Heart right ventricle (tissue), 16 donors: ENCODE measurements at places on chromosomes 4 and X. TPM values are rescaled to one million over a fixed set of nuclear protein-coding genes. Genes with fewer than 3 reads are reported as not detected.

The ADAM29 gene
- total RNA-seq, result not detected

The F11 gene
- total RNA-seq, result 0.16 TPM

The TSPAN5 gene
- total RNA-seq, result 0.85 TPM

The PCSK1N gene
- 0.40 TPM for total RNA-seq

The CYTL1 gene
- not detected for total RNA-seq

DNA sequence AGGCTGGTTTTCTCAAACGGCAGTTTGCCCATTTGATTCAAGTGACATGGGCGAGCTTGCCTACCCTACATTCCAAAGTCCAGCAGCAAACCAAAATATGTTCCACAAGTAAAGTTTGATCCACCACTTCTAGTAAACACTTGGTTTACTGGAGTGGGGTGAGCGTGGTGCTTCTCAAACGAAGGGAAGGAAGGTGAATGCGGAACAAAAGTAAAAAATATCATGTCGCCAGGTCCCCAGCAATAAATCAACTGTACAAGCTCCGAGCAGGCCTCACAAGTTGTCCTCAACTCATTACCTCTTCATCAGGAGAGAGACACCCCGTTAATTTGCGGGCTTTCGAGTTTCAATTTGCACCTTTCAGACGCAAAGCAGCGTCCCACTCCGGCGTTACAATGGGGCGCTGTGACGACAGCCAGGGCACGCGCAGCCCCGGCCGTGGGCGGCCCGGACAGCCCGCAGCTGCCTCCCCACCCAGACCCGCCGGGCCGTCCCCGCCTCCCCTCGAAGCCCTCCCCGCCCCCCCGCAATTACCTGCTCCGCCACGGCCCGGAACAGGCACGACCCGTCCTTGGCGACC, 1.0 kb downstream of the OTUD4 start:
- H3K4me3 ChIP-seq, result peak overlapping the region; percentile 65
- DNase-seq, result peak; percentile 79
- no peaks in the 10 kb centered on the region for H3K27me3 ChIP-seq
- peak overlapping the region; percentile 99 for H3K27ac ChIP-seq

- no peak for DNase-seq
- no peaks in the 10 kb centered on the region for H3K27me3 ChIP-seq
- H3K4me3 ChIP-seq, result no peak overlapping the region
- H3K4me1 ChIP-seq, result peaks cover 27% of the 10 kb centered on the region
- H3K36me3 ChIP-seq, result no peaks in the 10 kb centered on the region
Observed at GRCh38 chr4:40995850-40996249, 218.5 kb downstream of the APBB2 start.

- no peak for DNase-seq
- H3K4me3 ChIP-seq, result no peak overlapping the region
- no peaks in the 10 kb centered on the region for H3K27me3 ChIP-seq
- no peak overlapping the region for H3K27ac ChIP-seq
Observed at GRCh38 chrX:151183912-151184565, 7.7 kb downstream of the GPR50 start.

DNA sequence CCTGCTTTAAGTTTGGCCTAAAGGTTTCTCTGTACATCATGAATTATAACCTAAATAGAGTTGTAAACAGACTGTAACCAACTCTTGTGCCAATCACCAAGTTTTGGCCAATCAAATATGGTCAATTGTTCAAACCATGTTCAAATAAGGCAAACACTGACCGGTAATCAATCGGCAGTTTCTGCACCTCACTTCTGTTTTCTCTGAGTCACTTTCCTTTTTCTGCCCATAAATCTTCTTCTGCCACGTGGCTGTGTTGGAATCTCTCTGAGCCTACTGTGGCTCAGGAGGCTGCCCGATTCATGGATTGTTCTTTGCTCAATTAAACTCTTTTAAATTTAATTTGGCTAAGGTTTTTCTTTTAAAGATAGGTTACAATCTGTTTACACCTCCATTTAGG, 16.5 kb upstream of the ENPP6 start:
- no peaks in the 10 kb centered on the region for H3K27me3 ChIP-seq
- DNase-seq, result no peak

DNA sequence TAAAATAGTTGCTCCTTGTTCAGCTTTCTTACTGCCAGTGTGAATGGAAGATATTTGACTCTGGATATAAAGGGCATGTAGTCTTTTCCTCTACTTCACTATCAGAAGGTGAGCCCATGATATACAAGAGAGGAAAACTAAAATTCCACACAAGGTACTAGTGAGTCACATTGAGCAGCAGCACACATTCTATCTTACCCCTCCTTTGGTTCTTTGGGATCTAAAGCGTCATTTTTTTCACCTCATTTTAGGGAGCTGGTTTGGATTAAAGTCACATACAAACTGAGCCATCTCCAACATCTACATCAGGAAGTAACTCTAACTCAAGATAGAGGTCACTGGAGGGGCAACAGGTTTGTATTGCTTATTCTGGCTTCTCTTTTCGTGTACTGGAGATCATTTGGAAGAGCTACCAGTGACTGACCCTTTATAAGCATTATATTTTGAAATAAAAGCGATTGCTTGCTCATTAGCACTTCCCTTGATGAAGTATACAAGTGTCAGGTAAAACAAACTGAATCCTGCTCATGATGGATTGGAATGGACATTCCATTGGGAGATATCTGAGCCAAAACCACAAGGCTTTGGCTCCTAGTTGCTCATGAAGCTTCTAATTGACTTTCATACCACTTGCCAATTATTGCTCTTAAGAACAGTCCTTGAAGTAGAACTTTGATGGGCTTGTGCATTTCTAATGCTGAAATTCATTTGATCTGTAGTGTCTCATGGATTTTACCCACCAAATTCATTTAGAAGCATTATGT, 124.1 kb downstream of the SPCS3 start:
- no peak overlapping the region for H3K4me3 ChIP-seq
- no peaks in the 10 kb centered on the region for H3K27me3 ChIP-seq
- no peak overlapping the region for H3K27ac ChIP-seq

DNA sequence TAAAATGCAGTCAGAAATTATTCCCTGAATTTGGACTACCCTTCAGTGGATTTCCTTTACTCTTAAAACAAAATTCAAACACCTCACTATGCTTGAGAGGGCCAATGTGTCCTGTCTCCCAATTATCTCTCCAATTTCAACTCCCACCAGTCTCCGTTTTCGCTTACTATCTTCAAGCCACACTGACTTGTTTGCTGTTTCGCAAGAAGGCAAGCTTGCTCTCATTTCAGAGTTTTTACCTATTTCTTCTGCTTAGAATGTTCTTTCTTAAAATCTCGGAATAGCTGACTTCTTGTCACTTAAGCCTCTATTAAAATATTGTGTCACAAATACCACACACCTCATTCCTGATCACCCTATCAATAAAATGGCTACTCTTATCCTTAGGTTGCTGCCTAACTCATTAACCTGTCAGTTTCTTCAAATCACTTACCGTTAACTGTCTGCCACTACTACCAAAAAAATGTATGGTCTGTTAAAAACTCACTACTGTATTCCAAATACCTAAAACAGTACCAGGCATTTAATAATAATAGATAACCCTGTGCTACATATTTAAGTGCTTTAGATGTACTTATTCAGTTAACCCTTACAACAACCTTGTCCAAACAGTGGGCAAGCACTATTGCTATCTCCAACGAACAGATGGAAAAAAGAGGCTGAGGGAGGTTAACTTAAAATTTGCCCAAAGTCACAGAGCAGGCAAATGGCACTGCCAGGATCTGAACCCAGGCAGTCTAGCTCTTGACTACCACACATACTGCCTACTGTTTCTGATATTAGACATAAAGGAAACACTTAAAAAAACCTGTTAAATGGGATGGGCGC, 2.9 kb downstream of the UBA6 start:
- H3K36me3 ChIP-seq, result no peaks in the 10 kb centered on the region
- no peaks in the 10 kb centered on the region for H3K27me3 ChIP-seq
- H3K4me1 ChIP-seq, result no peaks in the 10 kb centered on the region
- no peak overlapping the region for H3K27ac ChIP-seq
- no peak for DNase-seq

- no peaks in the 10 kb centered on the region for H3K36me3 ChIP-seq
- no peak for DNase-seq
Observed at GRCh38 chr4:106478152-106478551, 109.6 kb upstream of the GIMD1 start.

DNA sequence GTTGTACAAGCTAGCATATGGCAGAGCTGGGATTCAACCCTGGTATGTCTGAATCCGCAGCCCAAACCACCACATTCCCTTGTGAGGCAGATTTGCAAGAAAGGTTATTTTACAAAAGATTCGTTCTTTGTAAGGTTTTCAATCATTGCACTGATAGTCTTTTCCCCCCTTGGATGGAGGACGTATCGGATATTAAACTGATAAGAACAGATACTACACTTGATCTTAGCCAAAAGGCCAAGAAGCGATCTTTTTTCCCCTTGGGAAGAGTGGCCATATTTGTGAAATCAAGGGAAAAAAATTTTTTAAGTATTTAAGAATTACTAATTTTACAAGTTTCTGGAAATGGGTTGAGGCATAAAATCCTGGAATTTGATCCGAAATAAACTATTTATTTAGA, 34.4 kb upstream of the MSMO1 start:
- H3K27ac ChIP-seq, result no peak overlapping the region
- H3K27me3 ChIP-seq, result no peaks in the 10 kb centered on the region
- H3K36me3 ChIP-seq, result peaks cover 8% of the 10 kb centered on the region
- no peak for DNase-seq
- H3K4me3 ChIP-seq, result no peak overlapping the region
- H3K4me1 ChIP-seq, result peaks cover 10% of the 10 kb centered on the region

DNA sequence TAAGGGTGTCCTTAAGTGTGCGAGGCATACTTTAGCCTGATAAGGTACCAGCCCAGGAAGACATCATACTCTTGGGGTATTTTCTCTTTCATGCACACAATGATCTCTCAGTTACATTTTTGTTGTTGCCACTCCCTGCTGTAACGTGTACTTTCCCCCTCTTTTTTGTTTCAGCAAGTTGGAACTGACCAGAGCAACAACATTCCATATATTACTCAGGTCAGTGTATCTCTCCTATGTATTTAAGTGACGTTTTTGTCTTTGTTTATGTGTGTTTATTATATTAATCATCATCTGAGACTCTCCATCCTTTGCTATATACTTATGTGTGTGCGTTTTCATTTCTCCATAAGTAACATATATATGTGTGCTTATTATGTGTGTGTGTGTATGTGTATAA, 71.3 kb upstream of the VBP1 start:
- H3K27me3 ChIP-seq, result no peaks in the 10 kb centered on the region
- no peaks in the 10 kb centered on the region for H3K36me3 ChIP-seq
- no peak for DNase-seq
- no peak overlapping the region for H3K4me3 ChIP-seq

DNA sequence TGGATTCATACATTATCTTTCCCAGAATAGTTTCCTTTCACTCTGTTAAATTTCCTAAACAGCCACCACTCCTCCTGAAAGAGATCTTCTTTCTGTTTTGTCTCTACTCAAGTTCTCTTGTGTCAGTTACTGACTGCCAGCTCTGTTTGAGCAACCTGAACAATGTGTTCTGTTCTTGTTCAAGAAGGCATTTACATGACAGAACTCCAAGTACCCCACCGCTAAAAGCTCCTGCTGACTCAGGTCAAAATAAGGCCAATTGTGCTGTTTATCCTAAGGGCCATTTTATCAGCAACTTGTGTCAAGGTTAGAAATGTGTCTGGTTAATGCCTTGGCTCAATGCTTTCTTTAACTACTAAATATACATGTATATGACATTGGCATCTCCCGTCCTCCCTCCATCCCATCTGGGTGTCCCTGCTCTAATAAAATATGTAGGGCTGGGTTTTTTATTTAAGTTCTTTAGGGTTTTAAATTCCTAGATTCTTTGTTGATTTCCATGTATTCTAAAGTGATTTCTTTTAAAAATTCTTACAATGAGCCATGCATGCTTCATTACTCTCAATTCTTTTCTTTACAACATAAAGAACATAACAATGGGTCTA, 144.3 kb upstream of the PAQR3 start:
- H3K27ac ChIP-seq, result no peak overlapping the region
- H3K4me1 ChIP-seq, result no peaks in the 10 kb centered on the region
- DNase-seq, result no peak
- H3K27me3 ChIP-seq, result no peaks in the 10 kb centered on the region
- H3K36me3 ChIP-seq, result no peaks in the 10 kb centered on the region
- no peak overlapping the region for H3K4me3 ChIP-seq

- no peaks in the 10 kb centered on the region for H3K4me1 ChIP-seq
- no peaks in the 10 kb centered on the region for H3K27me3 ChIP-seq
- H3K4me3 ChIP-seq, result no peak overlapping the region
- H3K36me3 ChIP-seq, result no peaks in the 10 kb centered on the region
- no peak for DNase-seq
- no peak overlapping the region for H3K27ac ChIP-seq
Observed at GRCh38 chrX:131317326-131317725, 28.2 kb upstream of the IGSF1 start.
